Epithelial cell of proximal tubule (primary cell): ENCODE measurements at places on chromosomes 1 and 21. TPM values are rescaled to one million over a fixed set of nuclear protein-coding genes. Genes with fewer than 3 reads are reported as not detected.

GRCh38 chr1:153346077-153346723 is 2.4 kb downstream of the PGLYRP4 start:
- no peak for DNase-seq

GRCh38 chr1:236064674-236065508 is at the start of gene NID1:
TSS of gene NID1 (minus strand) at chr1:236065090. CDS start at chr1:236065079, 11 bp downstream.
- no peak for DNase-seq

DNA sequence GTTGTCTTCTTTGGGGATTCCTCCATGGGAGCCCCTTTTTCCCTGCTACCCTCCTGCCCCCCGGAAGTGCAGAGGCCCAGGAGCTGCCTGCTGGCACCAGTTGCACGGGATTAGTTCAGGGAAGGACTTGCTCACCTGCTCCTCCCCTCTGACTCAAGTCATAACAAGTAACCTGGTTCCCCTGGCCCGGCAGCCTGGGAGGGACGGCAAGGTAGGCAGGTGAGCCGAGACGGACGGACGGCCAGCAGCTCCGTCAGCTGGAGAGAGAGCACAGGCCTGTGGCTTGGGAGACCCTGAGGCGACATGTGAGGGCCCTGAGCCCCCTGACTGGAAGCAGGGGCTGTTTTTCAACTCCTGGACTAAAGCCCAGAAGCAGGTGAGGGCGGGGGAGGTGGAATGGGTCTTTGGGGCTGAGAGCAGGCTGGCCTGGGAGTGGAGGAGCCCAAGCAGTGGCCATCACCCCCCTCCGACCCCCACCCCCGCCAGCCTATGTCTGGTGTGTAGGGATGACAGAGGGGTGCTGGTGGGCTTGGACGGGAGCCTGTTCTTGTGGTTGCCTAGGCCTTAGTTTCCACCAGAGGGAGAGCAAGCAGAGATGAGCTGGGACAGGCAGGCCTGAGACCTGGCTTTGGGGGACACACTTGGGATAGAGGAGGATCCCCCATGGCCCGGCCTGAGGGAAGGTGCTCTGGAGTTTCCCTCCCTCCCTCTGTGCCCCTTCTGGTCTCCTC is at the start of gene INAVA:
Gene INAVA (plus strand): TSS at position 189 of the 731 bp plus-strand sequence. CDS start 3,501 bp downstream, outside the sequence.
- no peak for DNase-seq

DNA sequence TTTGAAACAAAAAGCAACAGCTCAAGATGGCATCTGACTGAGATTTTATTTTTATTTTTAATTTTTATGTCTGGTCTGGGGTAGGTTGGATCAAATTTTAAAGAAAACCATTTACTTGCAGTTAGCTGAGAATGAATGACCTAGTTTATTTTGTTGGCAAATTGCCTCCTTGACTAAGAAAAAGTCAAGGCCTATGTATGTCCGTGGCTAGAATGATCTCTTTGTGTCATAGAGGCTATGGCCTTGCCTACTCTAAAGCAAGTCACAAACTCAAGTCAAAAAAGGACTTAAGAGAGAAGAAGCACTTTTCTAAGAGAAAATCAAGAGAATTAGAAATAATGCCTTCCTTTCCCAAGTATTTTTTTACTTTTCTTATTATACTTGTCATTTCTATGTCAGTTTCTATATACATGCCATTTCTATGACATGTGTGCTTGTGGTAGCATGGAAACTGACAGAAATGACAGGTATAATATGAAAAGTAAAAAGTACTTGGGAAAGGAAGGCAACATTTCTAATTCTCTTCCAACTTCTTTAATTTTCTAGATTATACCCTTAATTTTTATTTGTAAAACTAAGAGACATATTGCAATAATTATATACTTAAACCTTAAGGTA is 136.7 kb downstream of the CENPF start:
- no peak for DNase-seq

- no peak for DNase-seq
These were observed 18.0 kb downstream of the MGST3 start for GRCh38 chr1:165648919-165649572.

DNA sequence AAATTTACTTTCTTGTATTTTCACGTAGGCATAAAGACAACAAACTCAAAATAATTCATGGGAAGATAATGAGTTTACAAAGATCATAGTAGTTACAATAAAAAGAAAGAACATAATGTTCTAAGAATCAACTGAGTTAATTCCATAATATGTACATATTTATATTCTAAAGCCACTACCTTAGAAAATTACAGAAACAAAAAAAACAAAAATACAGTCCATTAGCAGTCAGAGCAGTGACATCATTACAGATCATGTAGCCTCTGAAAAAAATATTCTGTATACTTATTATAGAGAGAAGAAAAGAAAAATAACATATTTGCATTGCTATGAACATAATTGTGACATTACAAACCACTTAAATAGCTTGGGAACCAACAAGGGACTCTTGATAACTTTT is 360.1 kb upstream of the RGS18 start:
- no peak for DNase-seq

DNA sequence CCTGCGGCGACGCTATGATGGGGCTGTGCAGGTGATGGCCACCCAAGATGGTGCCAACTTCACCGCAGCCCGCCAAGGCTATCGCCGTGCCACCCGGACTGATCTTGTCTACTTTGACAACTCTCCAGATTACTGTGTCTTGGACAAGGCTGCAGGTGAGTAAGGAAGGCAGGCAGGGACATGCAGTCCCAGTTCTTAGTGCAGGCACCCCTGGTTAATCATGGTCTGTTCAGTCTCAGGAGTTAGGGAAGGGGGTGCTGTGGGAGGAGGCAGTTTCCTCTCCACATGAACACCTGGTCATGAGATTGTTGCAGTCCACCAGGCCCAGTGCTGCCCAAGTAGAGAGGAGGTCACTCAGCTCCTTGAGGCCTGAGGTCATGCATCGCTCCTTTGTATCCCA is 8.5 kb downstream of the WNT2B start:
- no peak for DNase-seq

GRCh38 chr1:20689645-20690056 is 28.2 kb downstream of the KIF17 start:
- no peak for DNase-seq

AUNIP gene
- total RNA-seq: 6.2 and 13.0 TPM in 2 replicates

HRNR gene
- total RNA-seq: not detected in 2 replicates

RAP1A gene
- total RNA-seq: 21.2 and 25.7 TPM in 2 replicates

PGBD5 gene
- total RNA-seq: 12.9 and 18.0 TPM in 2 replicates

PRAMEF14 gene
- total RNA-seq: not detected in 2 replicates

- peak; percentile 26 for DNase-seq
These were observed 17.6 kb downstream of the FCRL4 start for GRCh38 chr1:157580179-157580827.

- no peak for DNase-seq
These were observed 74.2 kb downstream of the TOMM20 start for GRCh38 chr1:235054466-235054865.

DNA sequence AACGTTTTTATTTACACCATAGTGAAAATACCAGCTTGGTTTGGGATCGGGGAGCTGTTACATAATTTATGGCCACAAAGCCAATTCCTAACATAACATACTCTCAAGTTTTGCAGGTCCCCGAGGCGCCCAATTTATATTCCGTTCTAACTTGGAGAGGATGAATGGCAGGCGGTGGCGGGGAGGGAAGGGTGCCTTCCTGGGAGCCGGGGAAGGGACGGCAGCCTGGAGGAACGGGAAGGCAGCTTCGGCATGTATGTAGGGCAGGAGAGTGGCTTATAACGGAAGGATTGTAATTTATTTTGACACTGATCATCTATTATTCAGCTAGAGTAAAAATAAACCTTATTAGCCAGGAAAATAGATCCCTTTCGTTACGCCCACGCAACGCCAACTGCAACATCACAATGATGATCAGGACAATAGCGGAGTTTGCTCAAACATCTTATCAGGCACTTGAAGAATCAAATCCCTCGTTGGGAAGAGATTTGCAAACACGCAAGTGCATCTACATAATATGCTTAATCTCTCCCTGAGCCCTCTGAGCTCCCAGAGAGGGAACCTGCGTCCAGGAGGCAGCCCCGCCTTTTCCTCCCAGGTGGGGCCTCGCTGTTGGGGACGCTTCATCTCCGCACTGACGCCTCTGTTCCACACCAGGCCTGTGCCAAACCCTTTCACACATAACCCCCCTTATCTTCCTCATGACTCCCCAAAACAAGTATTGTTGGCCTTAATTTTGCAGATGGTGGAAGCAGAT is 93.7 kb upstream of the C1orf174 start:
- DNase-seq: no peak

USH2A gene
- not detected in 2 replicates for total RNA-seq

GRCh38 chr1:170205301-170205700 is 59.5 kb downstream of the NTMT2 start:
- DNase-seq: no peak

- DNase-seq: no peak
These were observed 24.5 kb downstream of the CLIC6 start for GRCh38 chr21:34693192-34693810.

DNA sequence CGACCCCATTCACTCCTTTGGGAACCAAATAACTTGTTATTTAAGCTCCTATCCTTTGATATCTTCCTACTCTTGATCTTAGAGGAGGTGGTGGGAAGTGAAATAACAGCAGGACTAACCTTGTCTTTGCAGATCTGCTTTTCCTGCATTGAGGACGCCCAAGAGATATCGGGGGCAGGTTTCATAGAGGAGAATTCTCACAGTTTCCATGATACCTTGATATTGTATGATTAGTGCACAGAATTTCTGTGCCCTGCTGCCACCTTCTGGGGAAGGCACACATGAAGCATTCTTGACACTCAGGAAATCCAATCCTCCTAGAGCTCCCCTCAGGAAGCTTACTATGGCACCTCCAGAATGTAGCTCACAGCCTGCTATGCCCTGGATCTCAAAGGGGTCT is 1.6 kb downstream of the CD1B start:
- no peak for DNase-seq

FCRL1 gene
- not detected in 2 replicates for total RNA-seq

TNN gene
- total RNA-seq: not detected in 2 replicates

LMOD1 gene
- not detected in 2 replicates for total RNA-seq

GRCh38 chr1:206465951-206466350 is 4.3 kb upstream of the IKBKE start:
- DNase-seq: no peak

ANKRD34A gene
- total RNA-seq: 0.06 and 0.14 TPM in 2 replicates

GRCh38 chr21:29423099-29423870 is 124.6 kb downstream of the BACH1 start:
- DNase-seq: peak; percentile 54

DNA sequence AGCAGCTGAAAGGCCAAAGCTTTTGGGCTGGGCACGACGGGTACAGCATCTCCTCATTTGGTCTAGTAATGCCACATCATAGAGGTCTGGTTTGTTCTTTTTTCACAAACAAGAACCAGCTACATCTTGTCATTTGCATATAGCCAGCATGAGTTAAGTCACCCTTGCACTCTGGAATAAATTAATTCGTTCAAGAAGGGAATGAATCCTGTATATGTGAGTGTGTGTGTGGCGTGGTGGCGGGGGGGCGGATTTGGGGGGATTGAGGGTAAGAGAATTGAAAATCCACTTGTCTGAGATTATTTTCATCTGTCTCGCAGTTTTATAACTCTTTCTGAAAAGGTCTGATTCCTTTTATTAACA is 380.0 kb upstream of the CAMK1G start:
- DNase-seq: no peak

GRCh38 chr1:225595974-225596551 is 56.9 kb downstream of the ENAH start:
- no peak for DNase-seq

FBXO28 gene
- 23.2 and 33.9 TPM in 2 replicates for total RNA-seq

CNIH3 gene
- 1.4 and 1.9 TPM in 2 replicates for total RNA-seq
